ENCODE measurements at places on chromosomes 11 and 22.

GRCh38 chr11:125872138-125872491 is 15.4 kb upstream of the HYLS1 start:
- no peak for DNase-seq

DNA sequence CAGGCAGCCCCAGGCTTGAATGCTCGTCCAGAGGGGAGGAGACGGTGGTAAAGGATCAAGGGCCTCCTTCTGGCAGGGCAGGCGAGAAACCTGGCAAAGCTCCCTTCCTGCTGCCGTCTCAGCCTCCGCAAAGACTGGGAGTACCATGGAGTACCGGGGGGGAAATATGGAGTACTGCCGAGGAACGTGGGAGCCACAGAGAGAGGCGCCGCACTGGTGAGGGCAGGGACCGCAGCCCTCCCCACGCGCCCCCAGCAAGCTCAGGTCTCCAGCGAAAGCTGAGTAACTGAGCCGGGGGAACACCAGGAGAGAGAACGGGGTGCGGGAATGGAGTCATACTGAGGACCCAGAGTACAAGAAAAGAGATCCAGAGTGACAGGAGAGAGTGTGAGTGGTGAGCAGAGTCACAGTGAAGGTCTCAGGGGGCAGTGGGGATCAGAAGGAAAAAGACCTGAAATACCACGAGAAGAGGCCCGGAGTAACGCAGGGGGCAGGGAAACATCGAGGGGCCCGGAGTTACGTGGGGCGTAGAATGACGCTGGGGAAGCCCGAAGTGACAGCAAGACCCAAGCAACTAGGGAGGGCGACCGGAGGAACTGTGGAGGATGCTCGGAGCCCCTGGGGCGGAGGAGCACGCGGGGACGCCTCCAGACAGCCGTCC is 740 bp downstream of the EML3 start:
- peak; percentile 34 for DNase-seq

GRCh38 chr11:126024123-126024522 is 38.5 kb downstream of the CDON start:
- DNase-seq, result no peak

DNA sequence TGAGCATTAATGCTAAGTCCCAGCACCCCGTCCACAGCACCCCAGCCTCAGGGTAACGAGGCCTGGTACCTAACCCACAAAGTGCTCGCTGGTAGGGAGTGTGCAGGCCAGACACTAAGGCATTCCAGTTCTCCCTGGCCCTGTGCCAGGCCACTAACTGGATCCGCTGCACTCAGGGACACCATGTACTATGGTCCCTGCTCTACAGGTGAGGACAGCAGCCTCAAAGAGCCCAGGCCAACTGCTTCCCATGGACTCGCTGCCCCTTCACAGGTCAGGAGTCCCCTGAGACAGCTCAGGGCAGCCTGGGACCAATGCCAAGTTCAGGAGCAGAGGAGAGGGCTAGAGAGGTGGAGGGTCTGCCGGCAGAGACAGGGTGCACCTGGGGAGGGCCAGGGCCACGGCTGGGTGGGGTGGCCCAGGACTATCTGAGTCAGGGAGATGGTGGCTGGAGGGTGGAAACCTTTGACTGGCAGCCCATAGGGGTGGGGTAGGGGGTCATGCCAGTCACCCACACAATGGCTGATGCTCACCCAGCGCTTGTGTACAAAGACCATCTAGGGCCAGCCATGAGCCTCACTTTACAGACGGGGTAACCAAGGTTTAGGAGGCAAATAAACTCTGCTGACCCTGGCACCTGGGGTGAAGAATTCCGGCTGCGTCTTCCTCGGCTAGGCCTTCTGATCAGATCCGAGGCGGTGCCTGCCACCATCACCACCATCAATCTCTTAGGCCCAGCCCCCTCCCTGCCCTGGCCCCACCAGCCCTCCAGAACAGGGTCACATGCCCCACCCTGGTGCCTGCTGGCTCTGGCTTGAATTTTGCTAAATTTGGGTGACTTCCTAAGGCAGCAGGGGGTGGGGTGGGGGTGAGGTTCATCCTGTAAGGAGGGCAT is 5.6 kb downstream of the OSBPL5 start:
- DNase-seq, result no peak

DNA sequence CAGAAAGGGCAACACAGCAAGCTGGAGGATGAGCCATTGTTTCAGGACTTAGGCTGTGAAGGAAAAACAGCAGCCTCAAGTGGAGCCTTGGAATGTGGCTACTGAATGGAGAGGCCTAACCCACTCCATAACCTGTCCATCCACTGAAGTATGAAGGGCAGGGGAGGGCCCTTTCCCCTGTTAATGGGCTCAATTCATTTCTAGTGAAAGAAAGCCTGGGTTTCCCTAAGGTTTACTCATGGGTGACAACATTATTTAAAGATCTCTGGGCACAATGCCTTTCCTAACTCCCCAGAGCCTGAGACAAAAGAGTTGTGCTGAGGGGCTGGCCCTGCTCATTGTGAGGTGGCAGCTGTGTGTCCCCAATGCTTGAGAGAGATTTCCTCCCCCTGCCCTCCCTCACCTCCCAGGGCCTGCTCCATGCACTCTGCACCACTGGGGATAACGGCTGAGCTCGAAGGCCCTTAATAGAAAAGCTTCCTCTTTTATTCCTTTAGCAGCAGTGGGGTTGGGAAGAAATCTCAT is 83.8 kb downstream of the ME3 start:
- no peak for DNase-seq

- DNase-seq, result no peak
These were observed 53.5 kb upstream of the HORMAD2 start for GRCh38 chr22:30026756-30027155.

DNA sequence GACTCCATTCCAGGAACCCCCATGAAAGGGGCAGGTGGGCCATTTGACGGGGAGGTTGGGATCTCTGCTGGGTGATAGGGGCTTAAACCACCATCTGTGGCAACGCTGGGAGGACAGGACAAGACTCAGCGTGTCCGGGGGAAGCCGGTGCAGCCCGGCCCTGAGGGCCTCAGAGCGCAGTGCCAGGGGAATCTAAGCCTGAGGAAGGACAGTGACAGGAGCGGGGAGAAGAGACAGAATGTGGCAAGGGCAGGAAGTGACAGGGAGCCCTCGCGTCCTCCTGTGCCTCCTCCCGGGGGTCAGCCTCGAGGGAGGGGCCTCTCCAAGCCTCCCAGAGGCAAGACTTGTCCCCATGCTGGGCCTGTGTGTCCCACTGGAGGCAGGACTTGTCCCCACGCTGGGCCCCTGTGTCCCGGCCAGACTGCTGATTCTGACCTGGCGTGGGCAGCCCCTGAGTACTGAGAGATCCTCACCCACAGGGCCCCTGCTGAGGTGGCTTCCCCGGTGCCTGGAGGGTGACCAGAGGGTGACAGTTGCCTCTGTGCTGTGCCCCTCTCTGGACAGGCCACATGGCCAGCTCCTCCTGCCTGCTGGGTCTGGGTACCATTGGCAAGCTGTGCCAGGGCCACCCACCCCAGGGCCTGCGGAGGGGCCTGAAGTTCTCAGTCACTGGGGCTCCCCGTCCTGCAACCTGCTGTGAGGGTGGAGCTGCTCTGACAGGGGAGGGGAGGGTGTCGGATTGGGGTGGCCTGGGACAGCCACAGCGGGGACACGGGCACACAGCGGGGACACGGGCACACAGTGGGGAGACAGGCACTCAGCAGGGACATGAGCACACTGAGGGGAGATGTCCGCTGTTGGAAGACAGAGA is 676.2 kb downstream of the BRD1 start:
- no peak for DNase-seq

GRCh38 chr11:103688924-103689323 is 347.5 kb upstream of the DDI1 start:
- DNase-seq, result no peak

GRCh38 chr22:28801845-28802594 is 1.7 kb upstream of the XBP1 start:
- DNase-seq, result peak; percentile 69

DNA sequence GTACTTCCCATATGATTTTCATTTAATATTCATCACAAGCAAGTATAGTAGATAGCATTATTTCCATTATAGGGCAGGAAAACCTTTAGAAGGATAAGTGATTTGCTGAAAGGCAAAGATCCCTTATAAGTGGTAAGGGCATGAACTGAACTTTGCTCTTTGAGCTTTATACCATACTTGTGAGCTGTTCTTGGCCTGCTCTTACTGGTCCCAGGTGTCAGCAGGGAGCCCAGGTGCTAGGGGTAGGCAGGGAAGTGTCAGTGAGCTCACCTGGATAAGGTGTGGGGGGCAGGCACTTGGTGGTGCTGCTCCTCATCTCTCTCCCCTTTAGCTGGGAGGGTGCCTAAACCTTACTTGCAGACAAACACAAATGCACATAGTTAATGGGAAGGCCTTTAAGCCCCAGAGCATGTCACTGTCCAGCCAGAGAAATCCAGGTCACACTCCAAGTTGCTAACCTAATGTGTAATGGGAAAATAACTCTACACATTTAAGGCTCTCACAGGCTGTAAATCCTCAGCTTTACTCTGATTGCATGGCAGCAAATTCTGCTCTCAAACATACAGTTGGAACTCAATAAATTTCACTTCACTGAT is 114.4 kb downstream of the PLEKHA7 start:
- DNase-seq, result no peak

DNA sequence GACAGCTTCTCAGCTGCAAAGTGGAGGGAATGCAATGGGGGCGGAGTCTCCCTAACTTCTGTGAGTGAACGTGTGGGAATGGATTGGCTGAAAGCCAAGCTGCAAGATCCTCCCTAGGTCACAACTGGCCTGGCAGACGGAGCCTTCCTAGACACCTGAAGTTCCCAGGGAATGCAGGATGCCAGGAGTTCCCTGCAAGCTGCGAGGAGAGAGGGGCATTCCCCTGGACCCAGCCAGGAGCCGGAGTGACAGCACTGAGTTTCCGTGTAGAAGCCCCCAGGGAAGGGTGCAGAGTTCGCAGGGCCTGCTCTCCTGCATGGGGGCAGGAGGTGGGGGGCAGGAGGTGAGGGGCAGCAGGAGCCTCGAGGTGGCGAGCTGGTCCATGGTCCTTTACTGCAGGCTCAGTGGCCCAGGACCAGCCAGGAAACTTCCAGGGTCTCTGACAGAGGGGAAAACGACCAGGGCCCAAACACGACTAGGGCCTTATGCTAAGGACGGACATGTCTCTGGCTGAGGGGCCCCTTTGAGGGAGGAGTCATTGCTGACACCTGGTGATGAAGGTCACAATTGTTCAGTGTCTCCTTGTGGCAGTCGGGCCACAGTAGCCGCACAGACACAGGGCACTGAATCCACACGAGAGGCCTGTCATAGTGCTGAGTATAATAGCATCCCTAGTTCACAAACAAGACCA is 141.4 kb downstream of the FBXO7 start:
- DNase-seq, result no peak

DNA sequence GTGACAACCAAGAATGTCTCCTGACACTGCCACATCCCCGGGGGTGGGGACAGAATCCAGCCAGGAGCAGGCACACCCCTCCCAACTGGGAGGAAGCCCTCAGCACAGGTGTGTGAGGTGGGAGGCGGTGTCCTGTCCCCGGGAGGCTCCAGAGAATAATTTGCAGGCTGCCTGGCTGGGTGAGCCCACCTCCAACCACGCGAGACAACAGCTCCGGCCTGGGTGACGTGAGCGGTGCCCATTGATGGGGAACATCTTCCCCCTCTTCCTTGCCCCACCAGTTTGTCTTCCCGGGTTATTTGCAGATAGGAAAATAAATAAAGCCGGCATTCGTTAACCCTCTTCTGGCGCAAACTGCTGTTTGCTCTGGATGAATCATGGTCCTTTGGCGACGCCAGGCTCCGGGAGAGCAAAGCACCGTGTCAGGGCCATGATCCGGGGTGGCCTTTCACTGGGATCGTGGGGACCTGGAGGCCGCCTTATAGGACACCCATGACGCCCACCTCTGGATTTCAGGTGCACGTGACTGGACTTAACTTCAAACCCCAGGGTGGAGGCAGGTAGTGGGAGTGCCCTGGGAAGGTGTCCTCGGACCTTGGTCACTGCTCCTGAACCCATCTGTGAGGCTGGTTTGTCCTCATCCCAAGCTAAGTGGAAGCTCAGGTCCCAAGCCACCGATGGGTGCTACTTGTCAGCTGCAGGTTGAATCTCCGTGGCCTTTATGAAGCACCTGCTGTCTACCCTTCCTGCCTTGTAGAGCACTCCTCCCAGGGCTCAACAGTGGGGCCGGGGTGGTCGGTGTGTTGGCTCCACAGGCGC is 13.9 kb downstream of the CCND1 start:
- DNase-seq, result no peak

- no peak for DNase-seq
These were observed 39.3 kb upstream of the SORL1 start for GRCh38 chr11:121412711-121413415.
